ENCODE measurements at places on chromosomes 7 and 10.

DNA sequence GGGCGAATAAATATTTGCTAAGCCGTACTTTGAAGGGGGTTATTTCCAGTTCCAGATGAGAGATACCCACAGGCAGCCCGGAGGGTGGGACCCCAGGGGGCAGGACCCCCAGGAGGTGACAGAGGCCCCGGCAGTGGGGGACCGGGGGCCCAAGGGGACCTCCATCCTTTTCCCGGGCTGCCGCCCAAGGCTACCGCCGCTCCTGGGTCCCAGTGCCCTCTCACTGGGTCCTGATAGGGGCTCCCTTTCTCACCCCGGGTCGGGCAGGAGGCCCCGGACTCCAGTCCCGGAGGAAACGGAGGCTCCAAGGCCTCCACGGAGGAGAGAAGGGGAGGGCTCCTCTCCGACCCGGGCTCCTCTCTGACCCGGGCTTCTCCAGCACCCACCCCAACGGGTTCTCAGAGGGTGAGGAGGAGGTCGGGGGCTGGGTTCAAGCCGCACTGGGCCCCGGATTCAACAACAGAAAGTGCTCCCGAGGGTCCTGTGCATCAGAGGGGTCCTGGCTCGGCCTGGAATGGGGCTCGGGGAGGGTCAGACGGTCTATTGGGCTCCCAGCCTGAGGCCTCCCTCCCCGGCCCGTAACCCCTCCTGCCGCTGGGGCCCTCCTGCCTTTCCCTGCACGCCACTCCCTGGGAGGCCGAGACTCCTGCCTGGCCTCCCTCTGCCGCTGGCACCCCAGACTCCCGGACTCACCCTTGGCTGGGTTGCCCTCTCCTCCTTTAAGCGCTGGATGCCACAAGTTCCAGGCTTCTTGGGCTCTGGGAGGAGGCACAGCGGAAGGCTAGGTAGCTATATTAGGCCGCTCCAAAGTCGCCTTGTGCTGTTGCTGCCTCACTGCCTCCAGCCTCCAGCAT, 62.5 kb downstream of the ZNF37A start:
- DNase-seq = no peak

DNA sequence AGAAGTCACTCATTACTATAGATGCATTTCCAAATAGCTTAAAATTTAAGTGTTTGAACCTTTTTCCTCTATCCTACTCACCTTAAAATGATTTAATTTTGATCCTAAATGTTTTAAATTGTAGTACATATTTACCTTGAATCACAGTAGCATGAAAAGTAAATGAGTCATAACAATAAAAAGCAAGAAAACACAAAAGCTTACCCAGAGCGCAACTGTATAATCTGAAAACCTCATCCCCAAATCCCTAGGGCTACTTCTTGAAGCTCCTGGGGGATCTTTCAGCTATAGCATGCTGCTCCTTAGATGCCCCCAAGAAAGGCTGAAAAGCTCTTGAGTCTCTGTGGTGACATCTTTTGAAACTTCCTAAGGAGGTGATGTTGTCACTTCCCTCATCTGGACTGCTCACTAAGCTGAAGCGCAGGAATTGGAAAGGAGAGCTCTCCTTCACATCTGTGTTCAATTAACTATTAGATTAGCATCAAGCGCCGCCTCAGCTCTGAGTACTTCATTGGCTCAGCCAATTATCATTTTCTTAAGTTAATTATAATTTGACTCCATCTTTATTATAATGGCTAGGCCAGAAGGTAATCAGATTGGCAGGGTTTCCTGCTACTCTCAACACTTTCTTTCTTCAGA, 60.2 kb downstream of the SEMA3E start:
- no peak for DNase-seq

DNA sequence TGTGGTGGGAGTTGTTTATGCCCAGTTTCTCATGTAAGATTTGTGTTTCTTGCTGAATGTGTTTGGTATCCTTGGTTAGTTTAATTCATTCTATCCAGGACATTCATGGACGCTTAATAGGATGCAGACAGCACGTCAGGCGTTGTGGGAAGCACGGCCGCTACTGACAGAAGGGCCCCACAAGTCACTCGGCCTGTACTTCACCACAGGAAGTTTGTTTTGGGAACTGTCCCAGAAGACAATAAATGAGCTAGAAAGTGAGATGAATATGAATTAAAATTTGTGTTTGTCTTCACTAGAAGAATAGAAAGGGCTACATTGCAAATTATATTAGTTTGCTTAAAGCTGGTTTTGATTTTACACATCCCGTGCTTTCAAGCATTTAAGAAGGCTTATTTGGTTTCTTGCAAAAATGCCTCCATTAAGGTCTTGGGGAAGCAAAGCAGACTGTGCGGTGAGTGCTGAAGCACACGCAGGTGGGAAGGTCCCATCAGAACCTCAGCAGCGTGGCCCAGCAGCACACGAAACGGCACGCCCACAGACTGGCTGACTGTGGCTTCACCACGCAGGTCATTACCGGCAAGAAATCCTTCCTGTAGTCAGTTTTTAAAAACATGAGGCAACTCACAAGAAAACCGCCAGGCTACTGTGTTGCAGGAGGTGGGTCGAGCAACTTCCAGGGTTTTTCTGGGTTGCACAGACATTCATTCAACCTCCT, 74.1 kb downstream of the VIPR2 start:
- no peak for DNase-seq

- DNase-seq = no peak
Observed at GRCh38 chr10:4024027-4024426, 239.0 kb upstream of the KLF6 start.

GRCh38 chr7:83648464-83649241, at the start of gene SEMA3E:
SEMA3E (minus strand) TSS chr7:83649139.
- DNase-seq = no peak

- DNase-seq = no peak
Observed at GRCh38 chr7:51244885-51245284, 71.7 kb downstream of the COBL start.

DNA sequence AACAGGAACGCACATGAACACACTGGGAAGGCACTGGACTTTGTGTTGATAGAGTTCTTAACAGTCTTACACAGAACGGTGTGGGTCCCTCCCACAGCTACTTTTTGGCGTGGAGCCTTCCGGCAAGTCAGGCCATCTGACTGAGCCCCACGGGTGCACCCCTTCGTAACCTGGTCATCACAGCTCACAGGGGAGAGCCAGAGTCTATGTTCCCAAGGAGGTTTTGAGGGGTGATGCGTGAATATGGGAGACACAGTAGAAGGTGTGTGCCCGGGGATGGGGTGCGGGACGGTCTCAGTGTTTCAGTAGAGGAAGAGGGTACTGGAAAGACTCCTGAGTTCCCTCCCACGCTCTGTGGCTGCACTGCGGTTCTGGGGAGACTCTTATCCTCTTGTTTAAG, 291.7 kb downstream of the DNAJB6 start:
- no peak for DNase-seq

DNA sequence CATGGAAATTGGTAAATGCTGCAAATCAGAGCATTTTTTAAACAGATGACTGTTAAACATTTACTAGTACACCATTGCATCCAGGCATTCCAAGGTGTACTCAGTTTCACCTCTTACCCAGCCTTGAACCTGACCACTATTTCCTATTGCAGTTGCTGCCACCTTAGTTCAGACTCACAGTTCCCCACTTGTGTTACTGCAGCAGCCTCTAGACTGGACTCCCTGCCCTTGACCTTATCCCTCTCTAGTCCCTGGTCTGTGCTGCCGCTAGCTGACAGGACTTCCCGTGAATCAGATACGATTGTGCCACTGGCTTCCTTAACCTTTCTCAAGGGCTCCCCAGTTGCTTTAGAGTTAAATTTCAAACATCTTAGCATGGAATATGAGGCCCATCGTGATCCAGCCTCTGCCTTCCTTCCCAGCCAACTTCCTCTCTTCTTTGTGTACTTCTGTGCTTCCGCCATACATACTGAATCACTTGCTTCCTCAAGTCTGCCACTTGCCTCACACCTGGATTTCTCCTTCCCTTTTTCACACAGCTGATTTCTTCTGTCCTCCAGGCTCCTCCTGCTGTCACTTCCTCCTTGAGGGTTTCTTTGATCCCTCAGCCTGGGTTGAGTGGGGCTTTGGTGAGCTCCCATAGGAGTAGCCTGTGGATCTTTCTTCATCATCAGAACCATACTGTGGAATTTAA, 118.7 kb upstream of the GJD4 start:
- no peak for DNase-seq

DNA sequence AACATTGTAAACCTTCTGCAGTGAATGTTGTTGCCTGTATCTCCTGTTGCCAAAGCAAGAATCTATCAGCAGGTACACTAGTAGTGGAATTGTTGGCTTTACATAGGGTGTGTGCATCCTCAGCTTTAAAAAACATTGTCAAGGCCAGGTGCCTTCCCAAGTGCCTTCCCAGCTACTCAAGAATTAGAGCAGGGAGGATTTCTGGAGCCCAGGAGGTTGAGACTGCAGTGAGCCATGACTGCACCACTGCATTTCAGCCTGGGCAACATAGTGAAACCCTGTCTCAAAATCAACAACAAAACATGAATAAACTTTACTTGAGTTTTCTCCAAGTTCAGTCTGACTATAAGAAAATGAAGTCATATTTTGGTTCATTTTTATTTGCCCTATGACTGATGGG, 217.3 kb downstream of the CCSER2 start:
- no peak for DNase-seq

GRCh38 chr7:78039790-78040776, 241.5 kb downstream of the PHTF2 start:
- DNase-seq = peak; percentile 17

DNA sequence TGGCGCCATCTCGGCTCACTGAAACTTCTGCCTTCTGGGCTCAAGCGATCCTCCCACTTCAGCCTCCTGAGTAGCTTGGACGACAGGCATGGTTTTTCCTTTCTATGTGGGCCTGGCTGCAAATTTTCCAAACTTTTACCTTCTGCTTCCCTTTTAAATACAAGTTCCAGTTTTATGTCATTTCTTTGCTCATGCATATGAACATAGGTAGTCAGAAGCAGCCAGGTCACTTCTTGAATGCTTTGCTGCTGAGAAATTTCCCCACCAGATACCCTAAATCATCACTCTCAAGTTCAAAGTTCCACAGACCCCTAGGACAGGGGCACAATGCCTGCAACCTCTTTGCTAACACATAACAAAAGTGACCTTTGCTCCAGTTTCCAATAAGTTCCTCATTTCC, 21.6 kb upstream of the RPEL1 start:
- no peak for DNase-seq

- DNase-seq = no peak
Observed at GRCh38 chr10:65556006-65556405, 1369.8 kb upstream of the LRRTM3 start.

- DNase-seq = no peak
Observed at GRCh38 chr7:154864523-154864891, 138.4 kb downstream of the PAXIP1 start.

- no peak for DNase-seq
Observed at GRCh38 chr10:4067931-4068561, 283.0 kb upstream of the KLF6 start.

DNA sequence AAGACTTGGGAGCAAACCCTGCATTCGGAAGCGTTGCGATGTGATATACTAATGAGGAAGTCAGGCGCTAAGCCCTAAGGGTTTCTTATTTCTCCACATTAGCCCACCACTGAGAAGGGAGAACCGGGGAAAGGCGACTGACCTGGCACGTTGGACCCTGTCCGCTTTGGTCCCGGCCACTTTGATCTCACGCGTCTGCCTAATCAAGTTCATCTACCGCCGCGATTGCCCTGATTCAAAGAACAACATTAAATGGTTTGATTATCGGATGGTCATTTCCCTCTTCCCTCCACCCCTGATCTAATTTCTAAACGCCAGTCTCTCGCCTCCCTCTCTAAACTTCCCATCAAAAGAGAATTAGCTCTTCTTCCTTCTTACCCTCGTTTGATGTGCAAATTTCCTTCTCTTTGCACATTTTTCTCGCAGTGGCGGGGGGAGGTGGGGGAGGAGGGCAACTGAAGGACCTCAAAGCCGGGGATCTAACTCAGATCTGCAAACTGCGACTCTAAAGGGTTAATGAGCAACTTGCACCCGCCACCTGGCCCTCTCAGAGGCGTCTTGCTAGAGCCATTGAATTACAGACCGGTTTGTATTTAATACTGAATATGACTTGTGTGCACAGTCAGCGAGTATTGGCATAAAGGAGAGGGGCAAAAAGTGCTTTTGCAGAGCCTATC, 687 bp upstream of the DKK1 start:
- no peak for DNase-seq

- no peak for DNase-seq
Observed at GRCh38 chr7:37408291-37409228, 40.1 kb downstream of the ELMO1 start.

GRCh38 chr7:150451097-150451793, 815 bp downstream of the GIMAP8 start:
- peak; percentile 41 for DNase-seq

DNA sequence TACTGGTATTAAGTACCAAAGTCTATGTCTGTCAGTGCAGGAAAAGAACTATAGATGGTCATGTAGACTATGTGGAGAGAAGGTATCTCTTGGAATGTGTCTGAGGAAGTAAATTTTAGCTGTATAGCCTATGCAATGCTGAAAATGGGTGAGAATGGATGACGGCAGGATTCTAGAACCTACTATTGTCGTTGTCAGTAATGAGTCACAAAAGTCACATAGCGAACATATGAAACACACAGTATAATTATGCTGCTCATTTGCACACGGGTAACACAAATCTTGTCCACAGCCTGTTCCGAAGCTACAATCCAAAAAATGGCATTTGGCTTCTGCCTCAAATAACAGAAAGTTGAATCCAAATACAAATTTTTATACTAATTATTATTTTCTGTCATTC, 33.6 kb upstream of the KMT2E start:
- DNase-seq = no peak

DNA sequence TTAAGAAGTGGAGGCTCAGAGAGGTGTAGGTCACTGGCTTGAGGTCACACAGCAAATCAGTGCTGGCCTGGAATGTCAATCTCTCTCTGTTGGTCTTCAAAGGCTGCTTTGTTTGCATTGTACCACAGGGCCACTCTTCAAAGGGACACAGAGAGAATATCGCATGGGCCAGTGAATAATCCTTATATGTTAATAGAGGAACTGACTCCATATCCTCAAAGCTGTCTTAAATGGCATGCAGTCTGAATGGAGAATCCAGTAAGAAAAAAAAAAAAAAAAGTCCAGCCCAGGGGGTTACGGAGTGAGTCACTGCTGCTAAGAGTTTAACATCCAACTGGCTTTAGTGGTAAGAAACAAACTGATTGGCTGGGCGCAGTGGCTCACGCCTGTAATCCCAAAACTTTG, 54.1 kb downstream of the NRAP start:
- DNase-seq = no peak

Data from stimulated activated CD8-positive, alpha-beta memory T cell treated with anti-CD3 and anti-CD28 coated beads, Interleukin-12 subunit alpha, Interleukin-12 subunit beta, amount 100 ng/mL, for 4 hours (primary cell).